ENCODE measurements at places on chromosomes 12 and 14. TPM values are rescaled to one million over a fixed set of nuclear protein-coding genes. Genes with fewer than 3 reads are reported as not detected.

SERPINA9 gene
- not detected for polyA plus RNA-seq

GLIPR1L1 gene
- polyA plus RNA-seq = not detected

KIF5A gene
- 0.11 TPM for polyA plus RNA-seq

NAV3 gene
- polyA plus RNA-seq = 1.2 TPM

TRIAP1 gene
- polyA plus RNA-seq = 41.9 TPM

BEGAIN gene
- polyA plus RNA-seq = not detected

LRFN5 gene
- polyA plus RNA-seq = 0.97 TPM

TAS2R9 gene
- polyA plus RNA-seq = not detected

PRKAB1 gene
- polyA plus RNA-seq = 52.6 TPM

HECTD1 gene
- polyA plus RNA-seq = 49.4 TPM

TAS2R19 gene
- not detected for polyA plus RNA-seq

PLEKHH1 gene
- polyA plus RNA-seq = 15.0 TPM

ERBB3 gene
- polyA plus RNA-seq = 21.0 TPM

PLCZ1 gene
- not detected for polyA plus RNA-seq

ARF3 gene
- 102 TPM for polyA plus RNA-seq

AICDA gene
- polyA plus RNA-seq = not detected

STON2 gene
- 0.62 TPM for polyA plus RNA-seq

KRT78 gene
- not detected for polyA plus RNA-seq

TRPV4 gene
- 6.4 TPM for polyA plus RNA-seq

LPAR5 gene
- polyA plus RNA-seq = 0.10 TPM

HHIPL1 gene
- polyA plus RNA-seq = 1.1 TPM

OAS3 gene
- not detected for polyA plus RNA-seq

ZC2HC1C gene
- 9.8 TPM for polyA plus RNA-seq

GPR135 gene
- polyA plus RNA-seq = 1.7 TPM

ADAM21 gene
- polyA plus RNA-seq = not detected

FGF6 gene
- polyA plus RNA-seq = not detected

CLECL1 gene
- not detected for polyA plus RNA-seq

HIF1A gene
- polyA plus RNA-seq = 119 TPM

METAP2 gene
- polyA plus RNA-seq = 67.8 TPM

SLC6A15 gene
- polyA plus RNA-seq = 1.2 TPM

SDR9C7 gene
- 1.2 TPM for polyA plus RNA-seq

PLA2G1B gene
- polyA plus RNA-seq = not detected

MOK gene
- polyA plus RNA-seq = 28.1 TPM

CAMKK2 gene
- polyA plus RNA-seq = 24.2 TPM

GPRC5A gene
- polyA plus RNA-seq = 0.23 TPM

TMPRSS12 gene
- polyA plus RNA-seq = not detected

SYT1 gene
- polyA plus RNA-seq = 0.50 TPM

GPR68 gene
- 0.22 TPM for polyA plus RNA-seq

TPPP2 gene
- 0.39 TPM for polyA plus RNA-seq

GLI1 gene
- polyA plus RNA-seq = not detected

USP44 gene
- 2.1 TPM for polyA plus RNA-seq

RDH16 gene
- polyA plus RNA-seq = 1.1 TPM

RILPL2 gene
- polyA plus RNA-seq = 4.6 TPM

KANSL2 gene
- 34.5 TPM for polyA plus RNA-seq

ARG2 gene
- polyA plus RNA-seq = 16.1 TPM

TSPAN11 gene
- polyA plus RNA-seq = 13.4 TPM

ITGB7 gene
- 0.86 TPM for polyA plus RNA-seq

ERH gene
- 296 TPM for polyA plus RNA-seq

ZDHHC22 gene
- 0.10 TPM for polyA plus RNA-seq

INHBC gene
- 0.11 TPM for polyA plus RNA-seq

PTPRB gene
- polyA plus RNA-seq = not detected

PAH gene
- polyA plus RNA-seq = not detected

MMP17 gene
- not detected for polyA plus RNA-seq

SDS gene
- polyA plus RNA-seq = not detected

RNASE7 gene
- not detected for polyA plus RNA-seq

CLEC12A gene
- polyA plus RNA-seq = not detected

RTN1 gene
- polyA plus RNA-seq = 0.89 TPM

IFNG-AS1 gene
- polyA plus RNA-seq = 0.39 TPM

Data from cardiac muscle cell (in vitro differentiated cells and primary cell).